ENCODE measurements at places on chromosomes 12 and 14. TPM values are rescaled to one million over a fixed set of nuclear protein-coding genes. Genes with fewer than 3 reads are reported as not detected.

PLEKHG3 gene
- total RNA-seq: 75.3 TPM

OLR1 gene
- 0.09 TPM for total RNA-seq

DNA sequence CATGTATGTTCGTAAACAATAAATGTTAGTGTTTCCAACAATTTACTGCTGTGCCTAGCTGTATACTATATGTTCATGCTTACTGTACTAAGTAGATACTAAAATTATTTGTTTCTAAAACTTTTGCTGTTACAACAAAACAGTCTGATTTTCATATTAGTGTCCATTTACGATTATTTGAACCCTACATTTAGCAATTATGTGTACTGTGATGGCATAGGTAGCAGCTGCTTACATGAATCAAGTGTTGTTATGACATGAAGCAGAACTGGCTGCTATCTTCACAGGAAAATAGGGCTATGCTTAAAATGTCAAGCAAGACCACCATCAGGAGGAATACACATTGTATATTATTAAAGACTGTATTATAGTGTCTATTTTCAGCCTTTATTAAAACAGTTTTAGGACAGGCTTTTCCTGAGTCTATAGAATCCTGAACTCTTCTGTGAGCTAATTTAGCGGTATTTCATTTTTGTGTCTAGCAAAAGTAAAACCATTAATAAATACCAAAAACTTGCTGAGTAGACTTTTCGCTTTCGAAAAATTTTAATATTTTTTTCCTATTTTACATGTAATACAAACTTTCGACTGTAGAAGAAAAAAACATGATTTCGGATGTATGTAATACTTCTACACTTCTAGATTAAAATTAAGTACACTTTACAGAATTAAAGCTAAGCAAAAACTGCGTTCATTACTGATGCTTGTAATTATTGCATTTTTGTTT lies 1.1 kb upstream of the WDR89 start:
- no peak for DNase-seq

DNA sequence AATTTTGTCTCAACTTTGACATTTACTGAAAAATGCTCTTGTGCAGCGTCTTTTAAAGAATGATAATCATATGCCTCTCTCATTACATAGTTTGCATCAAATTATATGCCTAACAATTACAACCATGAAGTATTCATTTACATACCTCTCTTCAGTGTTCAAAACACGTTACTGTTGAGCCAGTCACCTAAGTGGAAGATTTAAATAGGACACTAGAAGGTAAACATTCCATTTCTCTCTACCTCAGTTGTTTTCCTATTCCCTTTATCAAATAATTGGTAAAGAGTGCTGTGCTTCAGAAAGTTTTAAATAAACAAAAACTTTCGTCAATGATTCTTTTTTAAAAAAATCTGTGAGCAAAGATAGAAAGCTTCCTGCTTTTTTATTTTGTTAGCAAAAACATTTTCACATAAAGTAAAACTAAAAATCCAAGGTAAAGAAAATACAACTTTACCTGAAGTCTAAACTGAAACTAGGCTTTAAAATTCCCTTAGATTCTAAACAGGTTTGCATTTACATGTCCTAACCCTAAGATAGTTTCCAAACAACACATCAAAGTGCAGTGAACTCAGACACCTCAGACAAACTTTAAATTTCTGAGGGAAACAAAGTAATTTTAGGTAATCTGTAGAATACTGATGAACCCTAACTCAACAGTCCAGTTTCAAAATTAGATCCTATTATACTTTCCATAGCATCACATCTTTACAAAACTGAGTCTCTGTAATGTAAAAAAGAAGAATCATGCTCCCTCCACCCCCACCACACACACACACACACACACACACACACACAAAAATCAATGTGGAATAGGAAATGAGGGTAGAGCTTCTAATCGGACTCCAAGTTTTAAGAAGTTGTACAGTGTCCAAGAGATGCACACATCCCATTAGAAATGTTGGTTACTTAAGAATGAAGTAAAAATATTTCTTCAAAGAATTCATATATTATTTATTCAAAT lies 46.2 kb downstream of the PAWR start:
- no peak for DNase-seq

OAS2 gene
- 0.28 TPM for total RNA-seq

SIX1 gene
- 0.59 TPM for total RNA-seq

DNA sequence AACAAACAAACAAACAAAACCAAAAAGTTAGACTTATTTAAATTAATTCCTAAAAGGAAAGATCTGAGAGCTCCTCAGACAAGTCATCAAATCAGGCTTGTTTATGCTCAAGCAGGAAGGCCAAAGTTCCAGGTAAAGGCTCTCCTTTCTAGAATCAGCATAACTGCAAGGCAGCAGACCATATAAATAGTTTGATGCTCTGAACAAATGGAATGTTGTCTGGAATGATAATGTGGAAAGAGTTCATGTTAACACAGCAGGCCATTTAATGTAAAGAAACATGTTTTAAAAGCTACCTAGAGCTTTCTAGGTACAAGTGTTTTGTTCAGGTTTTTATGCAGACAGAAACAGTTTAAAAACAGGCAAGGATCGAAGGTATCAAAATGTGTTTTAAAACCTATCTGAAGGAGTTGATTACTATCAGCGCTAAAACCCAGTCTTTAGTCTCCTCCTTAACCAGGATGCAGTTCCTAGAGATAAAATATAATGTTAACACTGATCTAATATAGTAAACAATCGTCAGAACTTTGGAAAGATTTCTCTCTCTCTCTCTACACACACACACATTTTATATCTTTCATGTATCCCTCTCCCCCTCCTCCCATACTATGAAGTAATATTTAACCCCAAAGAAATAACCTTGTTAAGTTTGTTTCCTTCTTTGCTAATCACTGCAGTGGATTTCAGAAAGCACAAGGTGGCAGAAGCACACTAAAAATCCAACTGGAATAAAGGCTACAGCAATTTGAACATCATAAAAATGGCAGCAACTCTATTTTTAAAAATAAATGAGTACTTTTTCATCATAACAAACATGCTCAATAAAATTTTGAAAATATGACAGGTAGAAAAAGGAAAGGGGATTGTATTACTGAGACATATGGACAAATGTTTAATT lies 135.5 kb downstream of the PAWR start:
- no peak for DNase-seq

SLC10A1 gene
- not detected for total RNA-seq

GRCh38 chr12:64219145-64219544 lies 3.0 kb downstream of the KICS2 start:
- DNase-seq: no peak

DNA sequence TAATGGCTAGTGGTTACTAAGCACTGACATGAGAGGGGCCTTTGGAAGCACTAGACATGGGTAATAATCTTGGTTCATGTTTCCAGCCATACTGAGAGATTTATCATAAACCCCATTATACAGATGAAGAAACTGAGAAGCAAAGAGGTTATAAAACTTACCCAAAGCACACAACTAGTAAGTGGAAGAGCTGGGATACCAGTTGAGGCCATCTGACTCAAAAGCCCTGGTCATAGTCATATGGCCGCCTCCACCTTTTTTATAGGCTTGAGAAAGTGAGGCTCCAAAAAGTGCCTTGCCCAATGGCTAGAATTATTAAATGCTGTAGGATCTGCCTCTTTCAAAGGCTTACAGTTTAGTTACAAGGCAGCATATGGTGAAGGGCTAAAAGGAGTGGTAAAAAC lies 944 bp downstream of the TXNRD1 start:
- DNase-seq: no peak

- no peak for DNase-seq
These were observed 7.4 kb downstream of the ACOT2 start for GRCh38 chr14:73576391-73576790.

CDKN3 gene
- total RNA-seq: 57.0 TPM
